ENCODE measurements at places on chromosomes 4 and X.

- DNase-seq: no peak
Observed at GRCh38 chr4:179927473-179927872, 2315.7 kb upstream of the TENM3 start.

GRCh38 chrX:140389331-140389730, 115.5 kb downstream of the SOX3 start:
- no peak for DNase-seq

GRCh38 chr4:181443021-181443420, 800.2 kb upstream of the TENM3 start:
- DNase-seq: no peak

GRCh38 chr4:67581208-67581857, 22.8 kb downstream of the STAP1 start:
- no peak for DNase-seq

DNA sequence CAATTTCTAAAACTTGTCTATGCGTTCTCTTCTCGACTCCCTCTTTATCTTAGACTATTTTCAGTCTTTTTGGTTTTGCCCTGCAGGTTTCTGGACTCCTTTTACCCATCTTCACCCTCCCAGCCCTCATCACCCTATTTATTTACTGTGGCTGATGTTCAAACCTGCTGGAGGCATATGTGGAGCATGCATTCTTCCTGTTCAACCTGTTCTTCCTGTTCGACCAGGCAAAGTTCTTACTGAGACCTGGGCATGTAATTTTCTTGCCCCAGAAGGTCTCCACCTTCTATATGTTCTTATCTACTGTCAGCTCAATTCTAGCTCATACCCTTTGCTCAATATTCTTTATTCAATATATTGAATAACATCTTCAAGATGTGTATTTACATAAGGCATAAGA, 69.4 kb upstream of the AGA start:
- DNase-seq: no peak

DNA sequence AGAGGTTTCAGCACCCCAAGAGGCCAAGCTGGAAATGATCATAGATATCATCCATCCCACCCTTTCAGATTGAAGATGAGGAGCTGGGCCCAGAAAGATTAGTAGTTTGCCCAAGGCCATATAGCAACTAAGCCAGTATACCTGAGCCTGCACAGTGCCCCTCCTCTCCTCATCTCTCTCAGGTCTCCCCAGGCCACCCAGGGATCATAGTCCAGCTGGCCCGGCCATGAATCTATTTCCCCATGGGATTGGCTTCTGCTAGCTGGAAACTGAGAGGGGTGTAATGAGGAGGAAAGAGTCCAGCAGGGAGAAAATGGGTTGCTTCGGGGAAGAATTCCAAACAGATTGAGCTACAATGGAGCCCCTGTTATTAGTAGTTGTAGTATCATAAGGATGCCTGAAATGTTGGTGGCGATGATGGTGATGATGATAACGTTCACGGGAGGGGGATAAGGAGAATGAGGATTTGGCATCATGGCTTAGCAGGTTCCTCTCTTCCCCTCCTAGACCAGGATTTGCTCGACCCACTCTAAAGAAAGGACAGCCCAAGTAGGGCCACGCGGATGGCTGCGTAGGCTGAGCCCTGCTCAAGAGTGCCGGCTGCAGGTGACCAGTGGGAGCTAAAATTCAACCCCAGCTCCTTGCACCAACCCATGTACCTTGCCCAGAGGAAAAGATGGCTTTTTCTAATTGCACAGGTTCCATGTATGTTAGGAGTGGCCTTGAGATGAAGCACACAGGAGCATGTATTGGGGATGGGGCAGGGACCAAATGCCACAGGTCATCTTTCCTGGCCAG, 117.8 kb upstream of the PJA1 start:
- no peak for DNase-seq

- no peak for DNase-seq
Observed at GRCh38 chrX:12929701-12930100, 23.3 kb downstream of the TLR8 start.

DNA sequence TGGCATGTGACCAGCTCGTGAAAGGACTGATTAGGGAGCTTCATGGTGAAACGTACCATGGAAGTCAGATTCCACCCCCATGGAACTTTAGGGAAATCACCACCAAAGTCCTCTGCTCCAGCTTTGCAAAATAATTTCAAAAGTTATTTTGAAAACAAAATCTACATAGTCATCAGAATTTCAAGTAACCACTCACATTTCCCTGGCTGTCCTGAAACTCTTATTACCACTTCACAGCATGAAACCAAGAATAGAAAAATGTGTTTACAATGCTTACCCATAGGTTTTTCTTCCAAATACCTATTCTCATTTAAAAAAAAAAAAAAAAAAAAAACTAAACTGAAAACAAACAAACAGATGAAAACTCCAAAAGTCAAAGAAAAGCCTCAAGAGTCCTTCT, 198.7 kb downstream of the PDGFRA start:
- DNase-seq: no peak

DNA sequence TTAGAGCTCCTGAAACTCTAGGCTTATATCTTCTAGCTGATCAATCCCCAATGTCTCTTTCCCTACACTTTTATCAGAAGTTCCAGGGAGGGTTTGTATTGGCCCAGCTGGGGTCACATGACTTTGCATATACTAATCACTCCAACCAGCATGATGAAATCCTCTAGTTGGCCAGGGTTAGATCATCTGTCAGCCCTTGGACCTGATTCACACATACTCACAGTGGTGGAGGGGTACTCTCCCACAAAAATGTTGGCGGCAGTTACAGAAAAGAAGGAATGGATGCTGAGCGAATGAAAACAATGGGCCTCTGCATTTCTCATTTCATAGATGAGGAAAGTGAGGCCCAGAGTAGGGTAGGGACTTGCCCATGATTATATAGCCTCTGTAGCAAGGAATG, 151.1 kb downstream of the PJA1 start:
- no peak for DNase-seq

DNA sequence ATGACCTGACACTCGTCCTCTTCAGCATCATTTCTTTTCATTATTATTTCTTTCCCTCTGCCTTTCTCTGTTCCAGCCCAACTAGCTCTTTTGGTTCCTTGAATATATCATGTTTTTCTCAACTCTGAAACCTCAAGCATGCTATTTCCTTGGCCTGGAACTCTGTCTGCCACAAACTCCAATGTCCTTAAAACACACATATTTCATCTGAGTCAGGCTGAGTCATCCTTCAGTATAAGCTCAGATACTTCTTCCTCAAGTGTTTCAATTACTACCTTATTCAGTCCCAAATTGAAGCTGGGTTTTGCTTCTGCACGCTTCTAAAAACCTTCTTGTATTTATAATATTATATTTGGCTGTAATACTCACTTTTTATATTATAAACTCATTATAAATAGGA, 424.2 kb downstream of the PDGFC start:
- DNase-seq: no peak

DNA sequence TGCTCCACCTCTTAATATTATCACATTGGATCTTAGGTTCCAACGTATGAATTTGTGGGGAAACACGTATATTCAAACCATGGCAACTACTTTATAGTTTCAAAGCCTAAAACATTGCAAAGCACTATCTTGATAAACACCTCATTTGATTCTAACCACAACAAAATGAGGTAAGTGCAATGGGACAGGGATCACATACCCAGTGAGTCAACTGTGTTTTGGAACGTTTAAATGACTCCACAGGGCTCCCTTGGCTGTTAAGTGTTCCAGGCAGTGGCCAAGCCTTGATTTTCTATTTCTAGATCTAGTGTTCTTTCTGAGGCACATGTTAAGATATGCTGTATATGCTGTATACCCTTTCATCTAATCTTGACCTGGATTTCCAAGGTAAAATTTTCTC, 54.5 kb upstream of the C1QTNF7 start:
- no peak for DNase-seq

GRCh38 chr4:124111922-124112321, 600.6 kb downstream of the ANKRD50 start:
- no peak for DNase-seq

DNA sequence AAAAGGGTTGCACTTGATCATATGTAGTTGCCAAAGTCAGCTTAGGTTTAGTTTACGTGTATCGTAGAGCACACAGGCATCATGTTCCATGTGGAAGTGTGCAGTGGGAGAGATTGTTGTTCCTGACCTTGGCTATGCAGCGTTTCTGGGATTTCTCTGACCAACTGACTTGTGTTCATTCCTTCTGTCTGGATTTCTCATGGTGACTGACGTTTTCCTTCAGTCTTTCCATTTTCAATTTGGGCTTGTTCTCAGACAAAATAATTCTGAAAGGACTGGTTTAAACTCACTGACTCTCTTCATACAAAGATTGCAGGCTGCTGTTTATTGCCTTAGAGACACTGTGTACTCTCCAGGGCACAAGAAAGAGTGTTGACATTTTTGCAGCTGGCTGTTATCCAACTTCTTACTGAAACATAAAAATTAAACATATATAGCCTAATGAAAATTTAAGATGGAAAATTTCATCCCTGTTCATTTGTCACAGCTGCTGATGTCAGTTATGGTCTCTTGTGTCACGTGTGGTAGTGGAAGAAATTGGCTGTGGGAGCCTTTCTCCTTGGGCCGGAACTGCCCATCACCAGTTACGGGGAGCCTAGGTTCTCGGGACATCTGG, 95.4 kb downstream of the TNIP2 start:
- DNase-seq: no peak

- DNase-seq: no peak
Observed at GRCh38 chr4:114780205-114780604, 181.6 kb downstream of the UGT8 start.

DNA sequence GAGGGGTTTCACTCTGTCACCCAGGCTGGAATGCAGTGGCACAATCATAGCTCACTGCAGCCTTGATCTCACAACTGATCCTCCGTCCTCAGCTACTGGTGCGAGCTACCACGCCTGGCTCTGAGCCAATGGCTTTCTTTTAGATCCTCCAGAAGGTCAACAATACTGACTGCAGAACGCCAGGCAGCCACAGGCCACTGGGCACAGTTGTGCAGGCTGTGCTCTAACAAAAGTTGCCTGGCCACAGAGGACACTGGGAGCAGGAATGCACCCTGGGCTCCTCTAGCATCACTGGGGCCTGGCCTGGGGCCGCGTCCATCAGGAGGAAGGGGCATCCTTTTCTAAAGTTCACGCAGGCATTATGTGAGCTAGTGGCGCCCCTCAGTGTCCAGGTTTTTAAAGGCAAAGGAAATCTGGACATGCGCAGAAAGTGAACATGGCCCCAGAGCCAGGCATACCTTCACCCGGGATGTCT, 14.9 kb upstream of the PORCN start:
- DNase-seq: no peak

- DNase-seq: no peak
Observed at GRCh38 chrX:154401045-154401799, 3.0 kb downstream of the RPL10 start.

DNA sequence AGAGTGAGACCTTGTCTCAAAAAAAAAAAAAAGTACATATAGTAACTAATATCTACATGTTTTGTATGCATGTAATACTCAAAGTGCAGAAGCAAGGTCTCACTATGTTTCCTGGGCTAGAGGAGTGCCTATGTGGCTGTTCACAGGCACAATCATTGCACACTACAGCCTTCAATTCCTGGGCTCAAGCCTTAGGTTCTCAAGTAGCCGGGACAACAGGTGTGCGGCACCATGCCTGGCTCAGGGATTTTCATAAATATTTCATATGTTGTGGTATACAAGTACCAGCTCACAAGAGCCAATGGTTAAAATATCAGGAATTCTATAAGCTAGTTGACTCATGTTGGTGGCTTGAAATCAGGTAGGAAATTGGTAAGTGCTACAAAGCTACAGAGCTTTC, 94.8 kb downstream of the LARP7 start:
- DNase-seq: no peak

- no peak for DNase-seq
Observed at GRCh38 chr4:960140-960635, 13.2 kb downstream of the DGKQ start.

DNA sequence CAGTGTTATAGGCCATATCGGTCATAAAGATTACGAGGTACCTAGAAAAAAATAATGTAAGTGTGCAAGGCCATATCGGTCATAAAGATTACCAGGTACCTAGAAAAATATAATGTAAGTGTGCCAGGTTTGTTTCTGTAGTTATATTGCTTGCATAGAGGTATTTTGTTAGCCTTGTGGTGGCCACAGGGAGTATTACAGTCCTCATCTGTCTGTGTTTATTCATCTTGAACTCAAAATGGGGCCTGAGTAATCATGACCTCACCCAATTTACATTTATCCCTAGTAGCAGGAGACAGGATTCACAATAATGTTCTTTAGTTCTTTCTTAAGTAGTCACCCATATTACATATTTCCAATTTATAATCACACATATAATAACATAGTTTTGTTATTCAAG, 459.7 kb downstream of the MID1IP1 start:
- DNase-seq: no peak

DNA sequence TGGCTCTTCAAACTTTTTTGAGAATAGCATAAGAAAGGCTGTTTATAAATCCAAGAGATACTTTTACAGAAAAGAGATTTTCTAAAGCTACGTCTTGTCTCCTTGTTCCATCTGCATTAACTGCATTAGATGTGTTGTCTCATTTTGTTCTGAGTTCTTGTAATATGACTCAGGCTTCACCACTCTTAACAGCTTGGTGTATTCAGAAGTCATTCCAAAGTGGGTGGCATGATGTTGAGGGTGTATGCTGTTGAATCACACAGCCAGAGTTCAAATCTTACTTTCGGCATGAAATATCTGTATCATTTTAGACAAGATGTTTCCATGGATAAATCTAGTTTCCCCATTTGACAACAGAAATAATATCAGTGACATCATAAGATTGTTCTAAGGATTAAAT, 30.1 kb downstream of the SYTL5 start:
- DNase-seq: no peak
